Stomach (tissue), 19 donors: ENCODE measurements at places on chromosomes 12 and 14.

- DNase-seq, result peak; percentile 40
These were observed 143.1 kb downstream of the TPH2 start for GRCh38 chr12:72081777-72082176.

DNA sequence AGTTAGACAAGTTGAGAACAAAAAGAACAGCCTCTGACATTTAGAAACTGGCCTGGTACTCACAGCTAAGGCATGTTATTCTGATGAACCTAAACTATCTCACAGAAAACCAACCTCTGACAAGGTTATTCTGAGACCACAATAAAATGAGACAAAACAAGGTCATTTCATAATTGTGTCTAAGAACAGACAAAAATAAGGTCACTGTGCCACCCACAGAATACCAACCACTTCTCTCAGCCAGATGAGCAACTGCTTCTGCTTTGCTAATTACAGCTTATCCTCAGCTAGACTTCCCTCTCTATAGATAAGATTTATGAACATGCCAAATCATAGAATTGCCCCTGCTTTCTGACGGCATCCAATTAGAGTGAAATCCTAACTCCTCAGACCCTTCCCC lies 52.2 kb upstream of the CRACR2A start:
- DNase-seq, result no peak

DNA sequence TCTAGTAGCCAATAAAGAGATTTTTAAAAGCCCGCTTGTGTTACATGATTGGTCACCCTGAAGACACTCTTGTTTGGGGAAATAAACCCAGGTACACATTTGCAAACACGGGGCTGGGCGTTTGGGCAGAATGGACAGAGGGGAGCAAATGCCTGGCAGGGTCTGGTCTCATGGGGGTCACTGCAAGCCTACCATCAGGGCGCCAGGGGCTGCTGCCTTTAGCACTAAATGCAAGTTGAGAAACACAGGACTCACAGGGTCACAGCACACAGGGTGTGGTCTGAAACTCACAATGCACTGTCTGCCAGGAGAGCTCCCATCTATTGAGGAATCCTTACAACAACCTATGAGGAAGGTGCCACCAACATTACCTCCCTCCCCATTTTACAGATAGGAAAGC lies 62.6 kb downstream of the CHGA start:
- no peak for DNase-seq

GRCh38 chr12:86950043-86950442 lies 693.9 kb upstream of the MGAT4C start:
- DNase-seq, result no peak

DNA sequence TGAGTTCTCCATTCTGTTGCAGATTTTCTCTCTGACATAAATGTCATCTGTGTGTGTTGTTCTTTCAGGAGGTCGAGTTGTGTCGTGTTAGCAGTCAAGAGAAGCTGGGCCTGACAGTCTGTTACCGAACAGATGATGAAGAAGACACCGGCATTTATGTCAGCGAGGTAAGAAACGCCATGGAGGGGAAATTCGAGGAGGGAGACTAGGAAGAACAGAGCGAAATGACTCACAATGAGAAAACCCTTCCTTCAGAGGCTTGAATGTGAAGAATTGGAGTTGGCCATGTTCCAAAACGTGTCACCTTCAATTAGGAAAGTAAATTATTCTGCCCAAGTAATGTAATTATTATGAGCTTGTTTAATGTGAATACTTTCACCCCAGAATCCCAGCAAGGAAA lies 364.5 kb downstream of the PDZRN4 start:
- DNase-seq, result no peak

GRCh38 chr12:78057075-78057474 lies 226.4 kb downstream of the NAV3 start:
- DNase-seq, result no peak
